Central memory CD8-positive, alpha-beta T cell (primary cell): ENCODE measurements at places on chromosomes 7 and 10.

DNA sequence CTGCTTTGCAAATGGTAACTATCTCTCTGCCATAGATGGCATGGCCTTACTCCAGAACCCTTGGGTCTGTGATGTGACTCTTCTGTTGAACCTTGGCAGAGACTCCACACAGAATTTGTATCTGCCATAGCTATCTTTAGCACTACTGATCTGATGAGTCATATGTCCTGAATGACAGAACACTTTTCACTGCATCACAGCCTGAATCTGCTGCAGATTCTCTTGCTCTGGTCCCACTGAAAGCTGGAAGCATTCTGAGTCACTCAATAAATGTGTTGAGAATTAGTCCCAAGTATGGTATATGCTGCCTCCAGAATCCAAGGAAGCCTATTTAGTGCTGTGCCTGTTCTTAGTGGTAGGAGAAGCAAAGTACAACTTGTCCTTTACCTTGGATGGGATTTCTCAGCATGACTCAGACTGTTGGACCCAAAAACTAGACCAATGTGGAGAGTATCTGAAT lies 39.5 kb upstream of the ANKRD1 start:
- no peak for DNase-seq

- no peak for DNase-seq
Measured at GRCh38 chr10:110474017-110474416, 23.7 kb upstream of the DUSP5 start.

DNA sequence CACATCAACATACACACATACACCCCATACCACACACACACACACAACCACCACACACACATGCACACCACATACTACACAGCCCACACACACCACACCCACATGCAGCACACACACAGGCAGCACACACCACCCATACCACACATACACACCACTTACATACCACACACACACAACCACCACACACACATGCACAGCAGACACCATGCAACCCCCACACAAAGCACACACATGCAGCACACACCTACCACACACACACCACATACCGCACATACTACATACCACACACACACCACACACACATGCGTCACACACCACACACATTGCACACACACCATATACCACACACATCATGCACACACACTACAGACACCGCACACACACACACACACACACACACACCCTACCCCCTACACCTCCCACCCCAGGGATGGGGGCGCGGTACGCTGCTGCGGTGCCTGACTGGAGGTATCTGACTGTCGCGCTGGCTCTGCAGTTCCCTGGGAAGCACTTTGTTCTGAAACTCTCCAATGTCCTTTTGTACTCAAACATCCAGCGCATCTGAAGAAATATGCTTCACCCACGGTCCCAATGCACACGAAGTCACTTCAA lies 5.4 kb upstream of the TRPV6 start:
- DNase-seq = no peak

- DNase-seq = no peak
Measured at GRCh38 chr7:33979300-33979806, 74.0 kb downstream of the BMPER start.

- DNase-seq = no peak
Measured at GRCh38 chr7:26192485-26193087, 8.0 kb downstream of the HNRNPA2B1 start.

- DNase-seq = no peak
Measured at GRCh38 chr10:23363793-23364135, 19.2 kb upstream of the C10orf67 start.

DNA sequence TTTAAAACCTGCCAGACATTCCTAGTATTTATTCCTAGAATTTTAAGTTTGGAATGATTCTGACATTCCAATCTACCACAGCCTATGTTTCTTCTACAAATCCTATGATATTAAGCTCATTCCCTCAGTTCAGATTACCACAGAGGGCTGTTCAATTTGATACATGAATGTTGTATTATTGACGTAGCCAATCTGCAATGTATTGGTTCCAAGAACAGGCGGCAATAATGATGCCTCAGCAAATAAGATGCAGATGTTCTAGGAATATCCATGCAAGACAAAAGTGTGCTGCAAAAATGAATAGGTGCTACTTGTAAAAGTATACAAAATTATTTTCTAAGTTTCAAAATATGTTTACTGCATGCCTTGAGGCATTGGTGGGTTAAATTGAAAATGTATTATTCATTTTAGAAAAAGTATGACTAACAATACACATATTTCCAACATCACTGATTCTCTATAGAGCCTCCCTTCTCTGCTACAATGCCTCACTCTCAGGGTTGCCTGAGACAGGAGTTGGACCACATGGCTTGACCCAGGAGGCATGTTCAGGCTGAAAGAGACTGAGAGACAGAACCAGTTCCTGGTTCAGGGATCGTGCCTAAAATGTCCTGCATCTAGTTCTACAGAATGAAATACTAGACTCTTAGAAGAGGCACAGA lies 94.1 kb upstream of the CREB5 start:
- no peak for DNase-seq
